ENCODE measurements at places on chromosomes 13 and 19.

- DNase-seq, result no peak
Observed at GRCh38 chr13:98533912-98534311, 43.0 kb downstream of the STK24 start.

DNA sequence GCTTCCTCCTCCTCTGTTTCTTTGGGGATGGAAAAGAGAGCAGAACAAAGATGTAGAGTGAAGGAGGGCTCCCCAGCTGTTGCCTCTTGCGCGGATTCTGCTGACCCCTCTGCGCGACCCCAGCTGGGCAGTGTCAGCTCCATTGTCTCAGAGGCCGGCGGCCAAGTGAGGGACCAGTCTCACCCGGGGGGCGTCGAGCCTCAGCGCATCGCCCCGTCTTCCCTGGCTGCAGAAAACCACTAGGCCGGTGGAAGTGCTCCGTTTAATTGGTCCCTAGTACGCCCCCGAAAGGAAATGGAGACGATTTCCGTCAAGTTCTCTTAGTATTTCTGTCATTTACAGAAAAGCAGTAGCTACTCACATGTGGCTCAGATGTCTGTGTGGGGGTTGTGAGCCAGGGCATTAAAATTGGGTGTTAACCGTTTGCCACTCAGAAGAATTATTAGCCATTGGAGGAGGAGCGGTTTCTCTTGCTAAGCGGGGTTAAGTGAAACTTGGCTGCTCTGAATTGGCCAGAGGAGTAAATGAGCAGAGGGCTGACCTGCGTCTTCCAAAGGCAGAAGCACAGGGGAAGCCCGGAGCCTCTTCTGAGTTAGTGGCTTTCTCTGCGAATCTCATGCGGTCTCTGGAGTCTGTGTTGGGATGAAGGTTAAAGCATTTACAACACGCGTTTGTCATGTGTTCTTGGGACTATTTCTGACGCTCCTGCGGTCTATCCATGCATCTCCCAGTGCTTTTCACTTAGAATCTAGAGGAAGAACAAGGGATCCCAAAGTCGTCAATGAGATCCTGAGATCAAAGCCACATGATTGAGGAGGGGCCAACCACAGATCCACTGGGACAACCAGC lies 132.8 kb upstream of the MYO16 start:
- DNase-seq, result no peak

DNA sequence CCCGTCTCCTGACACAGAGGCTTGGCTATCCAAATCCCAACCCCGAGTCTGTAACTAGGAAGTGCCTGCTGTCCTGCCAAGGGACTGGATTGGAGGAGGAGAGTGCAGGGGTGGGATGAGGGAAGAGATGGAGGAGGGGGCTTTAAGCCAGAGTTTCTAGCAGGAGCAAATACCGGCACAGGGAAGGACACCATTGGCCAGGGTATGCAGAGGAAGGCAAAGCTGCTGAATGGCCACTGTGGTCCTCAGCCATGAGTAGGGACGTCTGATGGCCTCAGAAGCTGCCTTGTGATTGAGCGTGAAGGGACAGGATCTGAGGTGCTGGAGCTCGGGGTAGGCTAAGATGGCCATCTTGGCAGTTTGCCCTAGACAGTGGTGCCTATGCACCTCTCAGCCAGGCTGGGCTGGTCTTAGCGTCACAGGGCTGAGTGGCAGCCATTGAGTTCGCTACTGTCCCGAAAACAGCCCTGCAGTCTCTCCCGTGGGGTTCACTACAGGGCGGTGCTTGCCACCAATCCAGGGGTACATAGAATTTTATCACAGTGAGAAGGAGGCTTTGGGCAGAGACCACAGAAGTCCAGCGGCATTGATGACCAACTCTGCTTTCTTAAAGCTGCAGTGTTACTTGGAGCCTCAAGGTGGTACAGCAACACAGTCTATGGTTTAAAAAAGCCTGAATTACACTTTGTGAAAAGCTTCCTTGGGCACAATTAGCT lies 61.8 kb downstream of the AKAP11 start:
- no peak for DNase-seq

DNA sequence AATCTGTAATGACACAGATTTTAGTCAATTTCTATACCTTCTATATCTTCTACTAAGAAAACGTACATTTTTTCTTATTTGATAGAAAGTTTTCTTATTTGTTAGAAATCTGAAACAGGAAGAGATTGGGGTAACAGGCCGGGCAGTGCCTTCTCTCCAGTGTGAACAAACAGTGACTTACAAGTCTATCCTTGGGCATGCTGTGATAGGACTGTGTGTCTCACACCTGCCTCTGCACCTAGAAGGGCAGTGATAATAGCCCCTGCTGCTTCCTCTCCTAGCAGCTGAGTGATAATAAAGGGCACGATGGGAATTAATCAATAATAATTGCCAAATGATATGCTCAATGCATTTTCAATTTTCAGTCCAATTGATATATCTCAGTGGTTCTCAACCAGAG lies 1.4 kb downstream of the TMEM272 start:
- DNase-seq, result no peak

DNA sequence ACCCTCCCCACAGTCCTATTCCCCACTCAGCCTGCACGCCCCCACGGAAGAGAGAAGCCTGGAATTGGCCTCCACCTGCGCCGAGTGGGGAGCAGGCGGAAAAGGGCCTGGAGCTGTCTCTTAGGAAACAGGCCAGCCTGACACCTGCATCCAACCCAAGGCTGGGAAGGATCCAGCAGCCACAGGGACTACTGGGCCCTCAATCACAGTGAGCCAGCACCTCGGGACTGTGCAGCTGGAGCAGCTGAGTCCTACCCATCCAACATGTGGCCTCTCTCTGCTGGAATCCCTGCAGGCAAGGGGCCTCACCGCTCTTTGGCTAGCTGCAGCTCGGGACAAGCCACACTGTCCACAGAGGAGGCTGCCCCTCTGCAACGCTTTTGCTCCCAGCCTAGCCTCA lies 8.3 kb upstream of the EPHX3 start:
- no peak for DNase-seq

GRCh38 chr13:96203471-96203870 lies 113.6 kb downstream of the HS6ST3 start:
- no peak for DNase-seq

GRCh38 chr13:39935155-39935554 lies 279.7 kb downstream of the COG6 start:
- DNase-seq, result no peak

GRCh38 chr13:69485991-69486592 lies 621.5 kb upstream of the ATXN8OS start:
- DNase-seq, result no peak

DNA sequence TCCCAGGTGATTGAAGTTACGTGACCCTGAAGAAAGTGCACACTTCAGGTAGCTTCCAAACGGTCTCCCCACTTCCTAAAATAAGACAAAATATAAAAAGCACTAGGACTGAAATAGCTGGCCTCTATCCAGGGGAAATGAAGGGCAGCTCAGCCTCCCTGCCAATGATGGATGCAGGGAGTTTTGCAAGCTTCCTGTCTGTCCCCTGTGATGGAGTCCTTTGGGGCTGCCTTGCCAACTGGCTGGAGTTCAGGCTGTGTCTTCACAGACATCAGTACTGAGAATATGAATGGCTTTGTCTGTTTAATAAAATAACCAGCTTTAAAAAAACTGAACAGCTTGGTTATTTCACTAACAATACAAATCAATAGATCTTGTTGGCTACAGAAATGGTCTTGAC lies 101.4 kb upstream of the GPR12 start:
- no peak for DNase-seq

DNA sequence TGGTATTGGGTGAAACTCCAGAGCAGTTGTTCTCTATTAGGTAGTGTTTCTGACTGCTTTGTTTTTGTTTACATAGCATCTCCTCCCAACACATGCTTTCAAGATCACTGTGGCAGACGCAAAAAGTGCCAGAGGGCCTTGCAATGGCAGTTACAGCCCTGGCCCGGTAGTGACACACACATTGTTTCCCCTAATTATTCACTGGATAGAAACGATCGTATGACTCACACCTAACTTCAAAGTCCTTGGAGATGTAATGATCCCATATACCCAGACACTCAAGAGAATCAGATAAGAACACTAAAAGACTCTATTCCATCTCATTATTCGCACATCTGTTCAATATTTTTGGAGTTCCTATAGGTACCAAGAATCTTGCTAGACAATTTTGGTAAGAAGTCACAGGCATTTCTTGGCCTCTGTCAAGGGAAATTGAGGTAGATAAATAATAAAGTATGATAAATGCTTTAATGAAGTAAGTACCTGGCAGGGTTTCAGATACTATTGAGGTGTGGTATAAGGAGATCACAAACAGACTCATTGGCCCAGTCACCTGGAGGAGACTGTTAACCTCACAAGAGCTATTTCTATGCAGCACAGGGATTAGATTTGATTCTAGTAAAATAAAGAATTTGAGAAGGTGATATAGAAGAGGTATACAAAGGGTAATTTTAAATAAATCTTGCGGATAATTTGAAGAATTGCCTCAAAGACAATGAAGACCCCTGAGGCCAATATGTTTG lies 485.3 kb downstream of the SLITRK6 start:
- DNase-seq, result no peak

- no peak for DNase-seq
Observed at GRCh38 chr19:40718774-40719391, 2.0 kb downstream of the ITPKC start.

Measured in AG04450 (cell line).